Upper lobe of left lung (tissue), 6 donors: ENCODE measurements at places on chromosomes 1 and 21. TPM values are rescaled to one million over a fixed set of nuclear protein-coding genes. Genes with fewer than 3 reads are reported as not detected.

NDUFS5 gene
- total RNA-seq: 108 TPM

GJA9 gene
- total RNA-seq: not detected

KIF21B gene
- 18.9 TPM for total RNA-seq

PLEKHA6 gene
- 4.2 TPM for total RNA-seq

LEPROT gene
- total RNA-seq: 74.2 TPM

NCMAP gene
- total RNA-seq: 12.8 TPM

DYRK3 gene
- total RNA-seq: 5.2 TPM

LCE1B gene
- not detected for total RNA-seq

SORT1 gene
- 162 TPM for total RNA-seq

AGRN gene
- total RNA-seq: 236 TPM

HMGCS2 gene
- not detected for total RNA-seq

SNX7 gene
- 13.7 TPM for total RNA-seq

MTARC1 gene
- total RNA-seq: 28.9 TPM

LYPD8 gene
- total RNA-seq: not detected

KCNJ9 gene
- total RNA-seq: not detected

CACNA1E gene
- 0.30 TPM for total RNA-seq

RGS18 gene
- 13.8 TPM for total RNA-seq

DTL gene
- 0.92 TPM for total RNA-seq

MAP3K7CL gene
- 7.9 TPM for total RNA-seq

SPRR1A gene
- not detected for total RNA-seq

LY9 gene
- total RNA-seq: 0.78 TPM

TNFSF4 gene
- total RNA-seq: 0.55 TPM

CHI3L1 gene
- total RNA-seq: 19.9 TPM

LRRC8C gene
- 11.7 TPM for total RNA-seq

IFI44 gene
- 37.7 TPM for total RNA-seq

NR1I3 gene
- not detected for total RNA-seq

HPDL gene
- 0.30 TPM for total RNA-seq

WDR64 gene
- not detected for total RNA-seq

SAMSN1 gene
- total RNA-seq: 16.4 TPM

ASCL5 gene
- total RNA-seq: not detected

RGS16 gene
- 18.4 TPM for total RNA-seq

C1QB gene
- 1,028 TPM for total RNA-seq

XCL2 gene
- total RNA-seq: 1.3 TPM

SPRR2E gene
- not detected for total RNA-seq

PTAFR gene
- 27.2 TPM for total RNA-seq
